CD4-positive, alpha-beta T cell treated with Interleukin-12 subunit alpha and Interleukin-12 subunit beta, for 1 hour (primary cell): ENCODE measurements at places on chromosomes 2 and 18.
A peak's percentile ranks its signal among the peaks of the same experiment; 100 is the strongest.

- no peak for DNase-seq
These were observed 33.6 kb upstream of the SERPINE2 start for GRCh38 chr2:224072541-224073188.

DNA sequence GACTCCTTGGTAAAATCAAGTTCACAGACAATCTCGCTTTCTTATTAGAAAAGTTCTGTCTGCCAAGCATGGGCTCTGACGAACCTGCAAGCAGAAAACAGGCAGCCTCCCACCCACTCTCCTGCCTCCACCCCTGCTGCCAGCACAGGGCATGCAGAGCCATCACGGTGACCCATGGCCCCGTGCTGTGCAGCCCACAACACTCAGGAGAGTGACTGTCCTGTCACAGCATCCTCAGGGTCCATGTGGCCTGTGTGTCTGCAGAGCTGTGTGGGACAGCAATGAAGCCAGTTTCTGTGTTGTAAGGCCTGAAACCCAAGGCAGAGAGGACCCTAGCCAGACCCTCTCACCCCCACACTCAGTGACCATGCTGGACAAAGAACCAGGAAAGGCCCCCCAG is 46.2 kb downstream of the TFCP2L1 start:
- no peak for DNase-seq

DNA sequence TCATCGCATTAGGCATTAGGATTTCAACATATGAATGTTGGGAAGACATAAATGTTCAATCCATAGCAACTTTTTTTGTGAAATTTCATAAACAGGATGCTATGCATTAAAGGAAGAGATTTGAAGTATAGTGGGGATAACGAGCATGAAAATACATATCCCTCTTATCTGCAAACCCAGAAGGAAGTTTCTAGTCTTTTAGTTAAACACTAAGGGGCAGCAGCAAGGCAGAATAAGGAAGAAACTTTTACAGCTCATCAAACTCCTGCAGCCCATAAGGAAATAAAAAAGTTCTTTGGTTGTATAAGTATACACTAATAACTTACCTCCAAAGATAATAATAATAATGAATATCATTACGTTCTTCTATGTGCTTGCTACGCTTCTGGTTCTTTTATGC is 81.5 kb downstream of the CD226 start:
- no peak for DNase-seq

DNA sequence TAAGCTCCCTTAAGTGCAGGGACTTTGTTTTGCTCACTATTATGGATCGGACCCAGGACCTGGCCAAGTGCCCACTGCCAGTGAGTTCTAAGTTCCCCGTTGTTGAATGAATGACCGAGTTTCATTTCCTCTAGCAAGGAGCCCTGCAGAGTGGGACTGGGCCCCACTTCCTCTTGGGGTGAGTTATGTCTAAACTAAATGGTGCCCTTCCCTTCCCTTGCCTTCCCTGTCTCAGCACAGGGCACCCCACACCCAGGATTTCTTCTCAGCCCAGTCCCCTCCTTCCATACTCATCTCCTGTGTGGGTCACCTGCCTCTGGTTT is 195.3 kb upstream of the HS6ST1 start:
- peak; percentile 8 for DNase-seq

DNA sequence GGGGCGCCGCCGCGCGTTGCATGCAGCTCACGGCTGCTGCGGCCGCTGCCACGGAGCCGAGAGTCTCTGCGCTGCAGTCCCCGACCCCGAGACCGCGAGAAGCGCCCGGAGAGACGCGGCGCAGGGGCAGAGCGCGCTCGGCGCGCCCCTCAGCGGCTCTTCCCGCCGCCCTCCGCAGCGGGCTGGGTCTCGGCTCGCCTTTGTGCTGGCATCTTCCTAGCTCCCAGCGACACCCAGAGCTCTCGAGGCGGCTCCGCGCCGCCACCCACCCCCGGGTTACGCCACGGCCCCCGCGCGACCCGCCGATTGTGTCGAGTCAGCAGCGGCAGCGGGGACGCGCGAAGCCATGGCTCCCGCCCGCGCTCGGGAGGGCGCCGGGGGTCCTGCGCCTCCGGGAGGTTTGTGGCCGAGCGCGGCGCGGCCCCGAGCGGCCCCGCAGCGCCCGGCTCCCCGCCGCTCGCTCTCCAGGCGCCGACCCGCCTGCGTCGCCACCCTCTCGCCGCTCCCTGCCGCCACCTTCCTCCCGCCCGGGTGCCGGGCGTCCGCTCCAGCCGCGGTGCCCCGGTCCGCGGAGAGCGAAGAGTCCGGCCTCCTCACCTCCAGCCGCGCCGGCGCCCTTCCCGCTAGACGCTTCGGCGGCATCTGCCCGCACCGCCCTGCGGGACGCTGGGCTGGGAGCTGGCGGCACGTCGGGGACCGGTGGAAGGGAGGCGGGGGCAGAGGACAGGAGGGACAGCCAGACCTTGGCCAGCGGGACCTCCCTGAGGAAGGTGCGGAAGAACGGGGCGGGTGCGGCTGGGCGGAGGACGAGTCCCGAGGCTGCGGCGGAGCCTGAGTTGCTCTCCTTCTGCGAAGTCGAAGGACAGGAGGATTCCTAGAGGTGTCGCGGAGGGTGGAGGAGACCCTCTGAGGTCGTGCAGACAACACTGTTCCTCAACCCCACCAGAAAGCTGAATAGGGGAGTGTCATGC is 46.3 kb upstream of the CCDC150 start:
- no peak for DNase-seq

GRCh38 chr2:118632921-118633320 is 214.5 kb downstream of the EN1 start:
- no peak for DNase-seq

DNA sequence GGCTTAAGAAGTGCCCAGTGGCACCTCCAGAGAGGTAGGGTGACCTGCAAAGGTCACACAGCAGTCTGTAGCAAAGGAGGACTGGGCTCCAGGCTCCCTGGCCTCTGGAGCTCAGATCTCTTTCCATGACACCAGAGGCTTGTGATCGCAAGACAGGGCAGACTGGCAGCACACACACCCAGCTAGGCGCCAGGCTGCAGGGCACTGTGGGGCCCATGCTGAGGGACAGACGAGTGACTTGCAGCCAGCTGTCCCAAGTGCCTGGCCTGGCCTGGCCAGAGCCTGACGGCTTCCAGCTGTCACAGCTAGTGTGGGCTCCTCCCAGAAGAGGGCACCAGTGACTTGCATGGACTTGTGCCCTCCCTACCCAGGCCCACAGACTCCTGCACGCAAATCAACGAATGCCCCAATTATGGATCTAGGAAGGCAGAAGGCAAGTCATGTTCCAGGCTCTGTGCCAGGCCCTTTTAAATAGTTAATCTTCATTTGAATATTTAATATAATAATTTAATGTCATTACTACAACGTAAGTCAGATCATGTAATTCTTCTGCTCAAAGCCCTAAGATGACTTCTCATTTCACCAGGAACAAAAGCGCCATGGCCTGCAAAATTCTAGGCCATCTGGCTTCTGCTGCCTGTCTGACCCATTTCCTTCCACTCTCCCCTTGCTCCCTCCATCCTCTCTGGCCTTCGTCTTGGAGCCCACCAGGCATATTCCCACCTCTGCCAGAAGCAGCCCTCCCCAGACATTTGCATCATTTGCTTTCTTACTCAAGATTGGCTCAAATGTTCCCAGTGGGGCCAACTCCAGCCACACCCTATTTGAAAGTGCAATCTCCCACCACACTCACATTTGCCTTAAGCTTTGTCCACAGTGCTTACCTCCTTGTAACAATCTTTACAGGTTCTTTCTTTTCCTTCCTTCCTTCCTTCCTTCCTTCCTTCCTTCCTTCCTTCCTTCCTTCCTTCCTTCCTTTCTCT is 3.7 kb upstream of the SPEG start:
- no peak for DNase-seq

GRCh38 chr2:240997141-240997855 is 1.1 kb upstream of the SNED1 start:
- DNase-seq = no peak

DNA sequence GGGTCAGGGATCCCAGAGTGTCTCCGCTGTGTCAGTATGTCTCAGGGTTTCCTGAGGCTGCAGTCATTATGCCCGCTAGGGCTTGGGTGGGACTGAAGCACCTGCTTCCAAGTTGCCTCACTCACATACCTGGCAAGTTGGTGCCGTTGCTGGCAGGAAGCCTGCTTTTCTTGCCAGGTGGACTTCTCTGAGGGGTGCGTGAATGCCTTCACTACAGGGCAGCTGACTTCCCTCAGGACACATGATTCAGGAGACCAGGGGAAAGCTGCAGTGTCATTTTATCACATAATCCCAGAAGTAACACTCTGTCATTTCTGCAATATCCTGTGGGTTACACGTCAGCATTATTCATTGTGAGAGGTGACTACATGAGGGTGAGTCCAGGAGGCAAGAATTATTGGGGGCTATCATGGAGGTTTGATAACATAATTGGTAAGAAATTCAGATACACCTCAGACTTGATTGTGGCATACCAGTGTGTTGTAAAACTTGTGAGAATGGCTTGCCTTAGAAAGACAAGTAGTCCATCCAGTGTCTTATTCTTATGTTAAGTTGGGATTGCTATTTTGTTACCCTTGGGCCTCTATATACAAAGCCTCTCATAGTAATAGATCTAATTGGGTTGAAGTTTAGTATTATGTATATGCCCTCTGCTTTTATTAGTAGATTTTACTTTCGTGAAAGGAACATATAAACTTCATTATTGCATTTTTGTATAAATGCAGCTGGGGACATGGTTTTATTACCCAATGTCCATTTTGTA is 44.1 kb downstream of the NEDD4L start:
- DNase-seq = no peak

GRCh38 chr2:24924732-24925131 is 4.7 kb upstream of the ADCY3 start:
- no peak for DNase-seq

DNA sequence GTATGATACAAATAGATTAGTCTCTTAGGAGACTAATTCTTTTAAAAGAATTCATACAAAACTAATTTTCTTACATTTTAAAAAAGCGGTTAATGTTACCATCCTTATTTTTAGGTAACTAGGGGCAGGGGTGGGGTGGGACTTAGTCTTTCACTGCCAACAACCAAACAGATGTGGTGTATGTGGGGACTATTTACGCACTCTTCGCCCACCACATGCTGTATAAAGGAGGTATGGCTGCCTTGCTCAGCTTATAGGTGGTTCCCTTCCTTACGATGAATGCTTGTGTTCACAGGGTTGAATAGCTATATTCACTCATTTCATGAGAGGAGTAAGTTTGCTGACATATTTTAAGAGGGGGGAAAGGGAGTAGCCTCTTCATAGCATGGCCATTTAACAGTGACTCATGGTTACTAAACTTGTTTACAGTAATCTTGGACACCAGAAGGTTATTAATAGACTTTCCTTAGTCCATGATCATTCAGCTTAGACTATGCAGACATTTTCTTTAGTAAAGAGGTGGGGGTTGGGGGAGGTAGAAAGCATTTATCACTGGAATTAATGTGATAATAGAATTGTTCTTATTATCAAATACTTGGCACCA is 61.8 kb downstream of the CAB39 start:
- DNase-seq = no peak

DNA sequence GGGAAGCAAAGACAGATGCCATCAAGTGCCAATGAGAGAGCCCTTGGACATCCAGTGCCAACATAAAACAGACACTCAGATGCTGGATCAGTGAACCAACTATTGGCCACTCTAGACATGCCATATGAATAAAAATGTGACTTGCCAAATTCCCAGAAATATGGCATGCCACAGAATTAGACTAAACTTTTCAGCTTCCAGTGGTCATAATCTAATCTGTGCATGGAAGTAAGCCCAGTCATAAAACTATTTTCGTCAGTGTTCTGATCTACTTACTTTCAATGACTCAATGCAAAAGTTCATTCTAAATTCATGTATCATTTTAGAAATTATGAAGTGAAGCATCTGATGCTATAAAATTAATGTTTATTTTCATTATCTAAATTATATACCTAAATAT is 1506.2 kb upstream of the NXPH2 start:
- DNase-seq = no peak

- DNase-seq = no peak
These were observed 91.4 kb upstream of the RBMS1 start for GRCh38 chr2:160584972-160585494.

DNA sequence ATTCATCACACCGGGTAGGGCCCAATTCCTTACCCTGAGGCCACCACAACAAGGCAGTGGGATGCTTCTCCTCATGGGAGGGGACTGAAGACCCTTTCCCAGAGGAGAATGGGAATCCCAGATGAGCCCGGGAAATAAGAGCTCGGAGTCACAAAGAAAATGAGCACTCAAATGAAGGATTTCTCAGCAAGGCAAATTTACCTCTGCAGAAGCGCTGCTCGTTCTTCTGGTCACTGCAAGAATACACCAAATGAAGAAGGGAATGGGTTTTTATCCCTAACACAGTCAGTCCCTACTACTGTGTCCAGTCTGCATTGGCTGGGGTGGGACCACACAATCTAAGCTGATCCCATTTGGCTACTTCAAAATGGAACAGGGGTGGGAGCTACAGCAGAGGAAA is 35.7 kb upstream of the TRAPPC8 start:
- no peak for DNase-seq

DNA sequence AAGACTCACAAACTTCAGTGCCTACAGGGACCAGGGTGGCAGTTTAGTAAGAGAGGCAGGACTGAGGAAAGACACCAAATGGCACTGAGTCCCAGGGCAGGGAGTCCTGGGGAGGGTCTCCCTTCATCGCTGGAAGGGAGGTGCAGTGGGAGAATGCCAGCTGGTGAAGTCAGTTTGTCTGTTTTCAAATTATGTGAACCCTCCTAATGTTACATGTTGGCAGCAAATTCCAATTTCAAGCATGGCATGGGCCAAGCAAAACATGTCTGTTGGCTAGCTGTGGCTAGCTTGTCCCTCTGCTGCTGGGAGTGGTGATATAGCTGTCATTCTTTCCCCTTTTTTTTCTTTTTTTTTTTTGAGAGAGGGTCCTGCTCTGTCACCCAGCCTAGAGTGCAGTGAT is 55.9 kb upstream of the HAAO start:
- no peak for DNase-seq

GRCh38 chr2:70994009-70994698 is 519 bp downstream of the TEX261 start:
- no peak for DNase-seq

DNA sequence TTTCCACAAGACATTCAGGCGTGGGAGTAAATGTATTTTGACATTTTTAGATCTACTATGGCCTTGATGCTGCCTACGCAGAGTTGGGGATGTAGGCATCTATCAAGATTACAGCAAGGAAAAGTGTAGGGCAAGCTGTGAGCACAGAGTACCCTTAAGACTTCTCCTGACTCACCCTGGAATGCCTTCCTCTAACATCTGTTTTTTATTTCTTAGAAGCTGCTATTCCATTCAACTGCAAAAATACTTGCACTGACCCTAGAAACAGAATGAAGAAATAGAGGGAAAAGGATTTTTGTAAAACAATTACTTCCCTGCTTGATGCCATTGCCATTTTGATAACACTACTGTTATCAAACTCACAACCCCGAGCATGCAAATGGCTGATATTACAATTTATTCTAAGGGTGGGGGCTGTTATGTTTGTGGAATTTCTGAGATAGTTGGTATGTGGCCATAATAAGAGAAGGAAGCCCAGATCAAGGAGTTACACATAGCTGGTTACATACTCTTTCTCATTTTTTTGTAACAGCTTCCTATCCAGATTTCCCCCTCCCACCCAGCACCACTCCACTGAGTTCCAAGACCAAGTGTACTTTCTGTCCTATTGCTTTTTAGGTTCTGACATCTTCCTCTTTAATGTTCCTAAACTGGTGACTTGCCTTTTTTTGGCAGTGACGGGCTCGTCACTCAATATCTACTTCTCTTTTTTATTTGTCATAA is 6.0 kb upstream of the ROCK1 start:
- DNase-seq = no peak
